Activated CD4-positive, CD25-positive, alpha-beta regulatory T cell treated with anti-CD3 and anti-CD28 coated beads, Interleukin-2, amount 50 U/mL, for 24 hours (primary cell): ENCODE measurements at places on chromosomes 6 and 20.

DNA sequence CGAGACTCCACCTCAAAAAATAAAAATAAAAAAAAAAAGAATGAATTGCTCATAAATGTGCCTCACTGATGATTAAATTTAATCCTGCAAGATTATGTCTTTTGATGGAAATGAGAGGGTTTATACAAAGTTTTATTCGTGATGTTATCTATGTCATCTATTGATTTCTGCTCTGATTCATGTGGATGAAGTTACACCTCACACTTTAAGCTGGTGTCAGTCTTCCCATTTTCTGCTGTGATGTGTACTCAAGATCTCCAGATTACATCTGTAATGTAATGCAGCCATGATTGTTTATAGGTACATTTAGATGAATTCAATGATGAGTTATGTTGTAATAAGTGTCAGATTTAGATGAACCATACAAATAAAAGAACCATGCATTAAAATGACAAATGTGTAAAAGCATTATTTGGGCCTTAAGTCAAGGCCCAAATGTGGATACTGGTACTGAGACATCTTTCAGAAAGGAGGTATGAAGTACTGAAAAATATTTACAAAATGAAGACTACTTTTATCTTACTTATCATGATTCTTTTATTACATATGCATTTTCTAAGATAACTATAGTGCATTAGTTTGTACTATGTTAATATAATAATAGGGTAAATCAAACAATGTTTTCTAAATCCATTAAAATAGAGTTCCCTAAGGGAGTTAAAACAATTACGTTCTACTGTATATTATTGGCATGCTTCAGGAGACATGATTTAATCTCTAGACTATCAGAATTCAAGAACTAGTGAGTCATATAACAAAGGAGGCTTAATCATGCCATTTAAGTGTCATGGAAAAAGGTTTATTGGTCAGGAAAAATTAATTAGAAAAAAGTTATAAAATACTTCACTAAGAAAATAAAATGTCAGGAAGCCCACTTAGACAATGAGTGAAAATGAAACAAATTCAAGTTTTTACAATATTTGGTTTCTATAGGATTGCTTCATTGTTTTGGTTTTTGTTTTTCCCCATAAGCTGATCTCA is 34.5 kb downstream of the HCRTR2 start:
- ATAC-seq = no peak

DNA sequence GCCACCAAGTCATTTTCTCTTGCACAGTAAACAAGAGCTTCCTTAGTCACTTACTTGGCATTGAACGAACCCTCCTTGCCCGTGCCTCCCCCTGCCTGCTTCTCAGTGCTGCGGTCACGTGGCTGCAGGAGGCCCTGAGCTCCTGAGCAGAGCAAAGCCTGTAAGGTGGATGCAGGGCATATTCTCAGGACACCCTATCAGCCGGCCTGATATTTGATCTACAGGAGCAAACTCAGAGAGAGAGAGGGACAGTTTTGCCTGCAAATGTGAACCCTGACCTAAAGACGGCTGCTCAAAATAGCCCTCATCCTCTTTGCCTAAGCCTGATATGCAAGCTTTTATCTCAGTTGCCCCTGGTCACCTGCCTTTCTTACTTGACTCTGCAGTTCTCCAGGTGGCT is 93.0 kb upstream of the POPDC3 start:
- no peak for ATAC-seq

- no peak for ATAC-seq
Measured at GRCh38 chr6:77450924-77451323, 12.4 kb downstream of the HTR1B start.

DNA sequence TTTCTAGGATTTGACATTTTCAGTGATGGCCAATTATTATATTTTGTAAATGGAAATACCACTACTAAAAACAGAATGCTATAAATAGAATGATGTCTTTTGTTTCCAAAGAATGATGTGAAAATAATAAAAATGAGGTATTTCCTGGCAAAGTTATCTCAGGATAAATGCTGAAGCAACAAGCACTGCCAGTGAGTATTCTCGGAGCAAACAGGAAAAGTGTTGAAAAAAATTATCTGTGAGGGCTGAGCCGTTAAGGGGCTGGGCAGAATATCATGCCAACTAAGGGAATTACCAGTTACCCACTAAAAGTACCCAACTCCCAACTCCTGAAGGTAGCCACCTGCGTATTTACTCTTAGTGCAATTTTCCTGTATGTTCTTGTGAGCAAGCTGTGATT is 23.6 kb upstream of the SCAF8 start:
- ATAC-seq = no peak

- no peak for ATAC-seq
Measured at GRCh38 chr6:54899442-54899841, 52.9 kb downstream of the FAM83B start.

DNA sequence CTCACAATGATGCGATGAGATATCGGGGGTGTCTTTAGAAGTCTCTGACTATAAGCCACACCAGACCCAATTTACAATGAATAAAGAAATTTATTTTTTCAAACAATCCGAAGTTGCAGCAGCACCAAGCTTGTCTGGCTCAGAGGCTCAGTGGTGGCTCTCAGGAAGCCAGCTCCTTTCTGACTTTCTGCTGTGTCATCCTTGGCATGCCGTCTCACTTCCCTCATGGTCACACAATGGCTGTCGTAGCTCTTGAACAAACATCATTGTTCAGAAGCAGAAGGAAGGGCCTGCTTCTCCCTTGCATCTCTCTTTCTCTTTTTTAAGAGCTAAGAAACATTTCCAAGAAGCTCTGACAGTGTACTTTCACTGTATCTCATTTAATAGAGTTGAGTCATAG is 299.0 kb downstream of the DOK5 start:
- no peak for ATAC-seq

DNA sequence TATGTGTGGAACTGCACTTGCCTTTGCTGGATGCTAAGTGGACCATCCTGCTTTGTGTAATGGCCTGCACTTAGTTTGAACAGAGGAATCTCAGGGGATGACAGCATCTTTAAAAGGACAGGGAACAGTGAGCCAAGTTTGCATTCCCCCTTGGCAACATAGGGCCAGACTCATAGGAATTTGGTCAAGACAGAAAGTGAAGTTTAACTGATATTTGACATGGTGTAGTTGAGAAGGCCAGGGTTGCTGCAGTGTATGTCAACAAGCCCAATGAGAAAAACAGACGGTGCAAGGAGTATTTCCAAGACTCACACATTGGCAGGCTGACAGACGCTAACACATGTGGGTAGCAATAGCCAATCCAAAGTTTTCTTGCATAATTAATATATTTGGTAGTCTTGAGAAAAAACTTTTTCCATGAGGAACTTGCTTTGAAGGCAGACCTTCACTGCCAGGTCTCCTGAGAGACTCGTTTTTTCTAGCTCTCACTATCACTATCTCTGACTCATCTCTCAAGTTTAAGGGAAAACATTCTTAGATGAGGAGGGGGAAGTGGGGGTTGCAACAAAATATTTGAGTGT is 213.8 kb downstream of the IBTK start:
- ATAC-seq = no peak

DNA sequence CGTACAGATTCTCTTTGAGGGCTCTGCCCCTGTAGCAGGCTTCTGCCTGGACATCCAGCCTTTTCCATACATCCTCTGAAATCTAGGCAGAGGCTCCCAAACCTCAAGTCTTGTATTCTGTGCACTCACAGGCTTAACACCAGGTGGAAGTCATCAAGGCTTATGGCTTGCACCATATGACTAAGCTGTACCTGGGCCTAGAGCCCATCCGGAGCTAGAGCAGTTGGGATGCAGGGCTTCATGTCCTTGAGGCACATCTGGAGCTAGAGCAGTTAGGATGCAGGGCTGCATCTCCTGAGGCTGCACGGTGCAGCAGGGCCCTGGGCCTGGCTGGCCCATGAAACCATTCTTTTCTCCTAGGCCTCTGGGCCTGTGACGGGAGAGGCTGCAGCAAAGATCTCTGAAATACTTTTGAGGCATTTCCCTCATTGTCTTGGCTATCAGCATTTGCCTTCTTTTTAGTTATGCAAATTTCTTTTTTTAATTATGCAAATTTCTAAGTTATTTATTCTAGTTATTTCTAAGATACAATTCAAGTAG is 98.7 kb downstream of the CD24 start:
- ATAC-seq = no peak

DNA sequence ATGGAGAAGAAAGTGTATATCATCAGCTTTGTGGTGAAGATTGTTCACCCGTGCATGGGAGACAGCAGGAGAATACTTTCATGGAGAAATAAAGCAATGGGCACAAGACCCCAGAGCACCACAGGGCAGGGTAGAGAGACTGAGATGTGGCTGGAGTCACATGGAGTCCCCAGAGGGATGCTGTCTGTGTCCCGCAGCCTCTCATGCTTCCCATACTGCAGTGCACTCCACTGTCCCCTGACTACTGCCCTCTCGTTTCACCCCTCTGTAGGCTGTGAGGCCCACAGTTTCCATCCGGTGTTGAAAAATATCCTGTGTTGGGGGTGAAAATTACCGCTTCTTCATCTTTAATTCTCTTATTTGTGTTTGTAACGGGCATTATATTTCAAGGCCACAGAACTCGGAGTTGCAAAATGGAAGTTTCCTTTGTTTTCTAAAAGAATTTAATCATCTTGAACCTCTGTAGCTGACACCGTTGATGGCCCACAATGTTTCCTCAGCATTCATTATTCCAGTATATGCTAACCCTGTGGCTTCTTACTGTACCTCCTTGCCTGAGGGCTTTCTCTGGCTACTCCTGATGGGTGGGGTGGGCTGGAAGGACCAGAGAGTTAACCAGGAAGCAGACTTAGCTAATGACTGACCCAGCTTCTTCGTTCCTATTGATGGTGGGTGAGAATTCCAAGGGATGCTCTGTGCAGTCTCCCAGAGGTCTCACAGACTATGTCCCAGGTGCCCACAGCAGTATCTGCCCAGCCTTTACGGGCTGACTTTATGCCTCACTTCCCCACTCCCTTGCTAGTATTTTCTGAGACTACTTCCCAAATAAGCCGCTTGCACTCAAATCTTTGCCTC is 51.7 kb downstream of the PROKR2 start:
- ATAC-seq = no peak

- no peak for ATAC-seq
Measured at GRCh38 chr6:134603561-134603960, 285.6 kb upstream of the SGK1 start.

DNA sequence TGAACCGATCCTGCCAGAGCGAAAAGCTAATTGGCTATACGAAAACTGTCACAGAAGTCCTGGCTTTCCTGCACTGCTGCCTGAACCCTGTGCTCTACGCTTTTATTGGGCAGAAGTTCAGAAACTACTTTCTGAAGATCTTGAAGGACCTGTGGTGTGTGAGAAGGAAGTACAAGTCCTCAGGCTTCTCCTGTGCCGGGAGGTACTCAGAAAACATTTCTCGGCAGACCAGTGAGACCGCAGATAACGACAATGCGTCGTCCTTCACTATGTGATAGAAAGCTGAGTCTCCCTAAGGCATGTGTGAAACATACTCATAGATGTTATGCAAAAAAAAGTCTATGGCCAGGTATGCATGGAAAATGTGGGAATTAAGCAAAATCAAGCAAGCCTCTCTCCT is 14.2 kb downstream of the CCR6 start:
- no peak for ATAC-seq

DNA sequence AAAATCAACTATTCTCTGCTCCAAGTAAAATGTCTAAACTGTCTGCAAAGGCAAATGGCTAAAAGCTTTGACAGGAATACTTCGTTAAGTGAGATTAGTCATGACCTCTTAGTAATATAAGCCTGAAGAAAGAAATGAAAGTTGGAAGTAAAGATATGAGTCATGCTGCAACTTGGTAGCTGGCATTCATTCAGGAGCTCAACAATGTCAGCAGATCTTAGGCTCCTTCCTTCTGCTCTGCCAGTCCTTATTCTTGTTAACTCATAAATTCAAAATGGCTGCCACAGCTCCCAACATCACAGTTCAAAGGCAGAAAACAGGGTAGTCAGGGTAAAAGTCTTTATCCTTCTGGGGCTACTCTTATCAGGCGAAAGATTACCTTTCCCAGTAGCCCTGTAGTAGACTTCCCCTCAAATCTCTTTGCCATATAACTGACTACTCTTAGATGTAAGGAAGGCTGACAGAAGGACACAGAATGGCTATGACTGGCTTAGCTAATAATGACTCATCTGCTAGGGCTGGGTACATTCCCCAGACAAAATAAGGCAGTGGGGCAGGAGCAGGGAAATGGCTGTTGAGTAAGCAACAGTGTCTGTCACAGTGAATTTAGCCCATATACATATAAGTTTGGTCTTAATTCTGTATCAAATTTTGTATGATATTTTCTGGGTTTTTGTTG is 24.4 kb upstream of the C6orf62 start:
- ATAC-seq = peak; percentile 89

GRCh38 chr6:19772891-19773290 is 64.3 kb upstream of the ID4 start:
- ATAC-seq = no peak

- no peak for ATAC-seq
Measured at GRCh38 chr6:75130784-75131183, 75.1 kb downstream of the COL12A1 start.
